ENCODE measurements at places on chromosomes 16 and 17.

DNA sequence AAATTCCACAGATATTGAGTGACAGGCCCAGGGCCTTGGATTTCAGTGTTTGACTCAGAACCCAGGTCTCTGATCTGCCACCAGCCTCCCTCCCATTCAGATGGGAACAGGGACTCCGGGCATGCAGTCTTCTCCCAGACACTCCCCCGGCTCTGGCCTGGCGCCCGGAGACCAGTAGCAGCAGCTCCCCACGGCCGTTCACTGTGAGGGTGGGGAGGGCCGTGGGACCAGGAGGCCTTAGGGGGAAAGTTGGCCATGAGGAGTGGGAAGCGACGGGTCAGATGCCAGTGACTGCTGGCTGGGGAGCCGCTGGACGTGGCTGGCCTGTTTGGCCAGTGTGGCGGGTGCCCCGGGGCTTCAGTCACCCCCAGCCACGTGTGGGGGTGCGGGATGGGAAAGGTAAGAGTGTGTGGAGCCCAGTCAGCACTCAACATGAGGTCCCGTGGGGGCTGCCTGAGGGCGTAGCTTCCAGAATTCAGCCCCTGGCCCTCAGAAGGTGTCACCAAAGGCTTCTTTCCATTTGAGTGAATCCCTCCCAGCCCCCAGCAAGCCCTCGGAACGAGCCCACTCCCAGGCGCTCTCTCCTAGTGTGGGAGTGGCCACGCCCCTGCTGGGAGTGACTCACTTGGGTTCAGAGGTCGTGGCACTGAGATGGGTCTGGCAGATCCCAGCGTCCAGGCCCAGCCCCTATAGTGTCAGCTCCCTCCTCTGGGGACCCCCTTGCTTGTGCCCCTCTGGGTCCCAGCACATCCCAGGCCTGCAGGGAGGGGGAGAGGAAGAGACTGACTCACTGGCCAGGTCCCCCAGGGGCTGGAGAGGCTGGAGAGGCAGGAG is 309.4 kb downstream of the SEC14L1 start:
- no peak for DNase-seq

DNA sequence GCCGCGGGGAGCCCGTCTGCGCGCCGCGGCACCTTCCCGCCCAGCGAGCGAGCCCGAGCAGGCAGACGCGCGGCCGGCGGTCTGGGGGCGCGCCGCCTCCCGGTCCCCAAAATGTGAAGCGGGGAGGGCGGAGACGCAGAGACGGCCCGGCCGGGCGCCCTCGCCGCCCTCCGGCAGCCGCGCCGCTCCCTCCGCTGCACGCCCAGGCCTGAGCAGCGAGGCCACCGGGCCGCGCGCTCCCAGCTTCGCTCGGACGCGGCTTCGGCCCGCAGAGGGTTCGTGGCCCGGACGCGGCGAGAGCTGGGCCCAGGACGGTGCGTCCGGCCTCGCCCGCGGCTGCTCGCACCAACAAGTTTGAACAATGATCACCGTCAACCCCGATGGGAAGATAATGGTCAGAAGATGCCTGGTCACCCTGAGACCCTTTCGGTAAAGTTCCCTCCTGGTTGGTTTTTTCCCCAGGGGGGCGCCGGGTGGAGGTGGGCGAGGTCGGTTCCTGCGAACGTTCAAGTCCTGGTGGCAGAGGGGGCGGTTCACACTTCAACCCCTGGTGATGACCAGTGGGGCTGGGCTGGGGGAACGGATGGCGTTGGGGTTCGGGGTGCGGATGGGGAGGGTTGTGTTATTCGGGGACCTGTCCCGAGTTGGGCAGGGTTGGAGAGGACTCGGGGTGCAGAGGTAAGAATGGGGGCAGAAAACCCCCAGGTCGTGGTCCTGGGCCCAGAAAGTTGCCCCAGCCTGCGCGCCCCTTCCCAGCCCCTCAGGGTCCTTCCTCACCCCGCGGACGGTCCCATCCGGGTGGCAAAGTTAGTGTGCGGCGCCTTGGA is 678 bp downstream of the MGAT5B start:
- DNase-seq = no peak

DNA sequence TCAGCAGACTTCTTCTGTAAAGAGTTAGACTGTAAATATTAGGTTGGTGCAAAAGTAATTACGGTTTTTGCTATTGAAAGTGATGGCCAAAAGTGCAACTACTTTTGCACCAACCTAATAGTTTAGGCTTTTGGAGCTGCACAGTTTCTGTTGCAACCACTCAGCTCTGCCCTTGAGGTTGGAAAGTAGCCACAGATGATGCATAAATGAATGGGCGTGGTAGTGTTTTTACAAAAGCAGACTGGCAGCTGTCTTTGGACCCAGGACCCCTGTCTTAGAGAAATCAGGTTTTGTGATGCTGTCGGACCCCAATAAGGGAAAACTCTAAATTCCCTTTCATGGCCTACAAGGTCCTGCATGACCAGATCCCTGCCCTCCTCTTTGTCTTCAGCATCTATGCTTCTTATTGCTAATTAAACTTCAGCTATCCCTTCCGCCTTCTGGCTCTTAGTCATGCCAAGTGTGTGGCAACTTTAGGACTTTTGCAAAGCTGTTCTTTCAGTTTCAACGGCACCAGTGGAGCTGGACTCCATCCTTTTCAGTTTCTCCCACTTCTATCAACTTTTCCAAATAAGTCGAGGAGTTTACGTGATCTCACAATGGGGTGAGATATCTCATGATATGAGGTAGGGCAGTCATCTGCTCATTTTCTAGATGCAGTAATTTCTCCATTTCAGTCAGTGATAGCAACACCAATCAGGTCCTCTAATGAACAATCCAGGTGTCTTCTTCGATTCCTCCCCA is 232.3 kb downstream of the XYLT1 start:
- DNase-seq = no peak

DNA sequence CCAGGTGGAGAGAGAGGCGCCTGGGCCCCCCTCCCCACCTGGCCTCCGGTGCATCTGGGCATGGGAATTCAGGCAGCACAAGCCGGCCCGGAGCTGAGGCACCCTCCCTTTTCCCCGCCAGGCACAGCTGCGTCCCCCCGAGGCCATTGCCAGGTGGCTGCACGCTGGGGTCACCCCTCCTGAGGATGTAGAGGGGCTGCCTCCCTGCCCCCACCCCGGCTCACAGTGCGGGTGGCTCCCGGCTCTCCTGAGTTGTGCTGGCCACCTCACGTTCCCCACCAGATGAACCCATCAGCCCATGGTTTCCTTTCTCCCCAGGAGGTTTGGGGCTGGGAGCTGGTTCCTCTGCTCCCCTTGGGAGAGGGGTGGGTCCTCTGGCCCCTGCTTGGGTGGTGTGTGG is 12.6 kb downstream of the CACNA1H start:
- no peak for DNase-seq
